ENCODE measurements at places on chromosomes 6 and 20. TPM values are rescaled to one million over a fixed set of nuclear protein-coding genes. Genes with fewer than 3 reads are reported as not detected.

SRMS gene
- polyA plus RNA-seq = 0.26 TPM

RAB32 gene
- 26.7 TPM for polyA plus RNA-seq

WFDC12 gene
- not detected for polyA plus RNA-seq

SPDEF gene
- 0.23 TPM for polyA plus RNA-seq

MAN1A1 gene
- 85.6 TPM for polyA plus RNA-seq

OR2H1 gene
- not detected for polyA plus RNA-seq

LRRC73 gene
- polyA plus RNA-seq = 1.4 TPM

NKX2-4 gene
- polyA plus RNA-seq = not detected

TRIM10 gene
- polyA plus RNA-seq = 0.52 TPM

CAP2 gene
- polyA plus RNA-seq = 13.0 TPM

TNFRSF21 gene
- 37.0 TPM for polyA plus RNA-seq

CDH26 gene
- 0.84 TPM for polyA plus RNA-seq

ID1 gene
- 207 TPM for polyA plus RNA-seq

OPN5 gene
- polyA plus RNA-seq = 1.2 TPM

MPIG6B gene
- 1.7 TPM for polyA plus RNA-seq

SCUBE3 gene
- 62.8 TPM for polyA plus RNA-seq

SIGLEC1 gene
- 1.3 TPM for polyA plus RNA-seq

MMUT gene
- 46.3 TPM for polyA plus RNA-seq

PRND gene
- polyA plus RNA-seq = 2.7 TPM

XKR7 gene
- 0.43 TPM for polyA plus RNA-seq

SLC17A3 gene
- polyA plus RNA-seq = 1.2 TPM

CFB gene
- polyA plus RNA-seq = 8.4 TPM

C6orf163 gene
- 2.4 TPM for polyA plus RNA-seq

LAMA4 gene
- polyA plus RNA-seq = 90.1 TPM

NKAIN4 gene
- polyA plus RNA-seq = 43.8 TPM

LY86 gene
- 0.95 TPM for polyA plus RNA-seq

BACH2 gene
- polyA plus RNA-seq = 9.9 TPM

SEL1L2 gene
- polyA plus RNA-seq = not detected

BPI gene
- polyA plus RNA-seq = 1.2 TPM

Data from renal pelvis (tissue), 12 donors.